ENCODE measurements at places on chromosomes 6 and 20.

DNA sequence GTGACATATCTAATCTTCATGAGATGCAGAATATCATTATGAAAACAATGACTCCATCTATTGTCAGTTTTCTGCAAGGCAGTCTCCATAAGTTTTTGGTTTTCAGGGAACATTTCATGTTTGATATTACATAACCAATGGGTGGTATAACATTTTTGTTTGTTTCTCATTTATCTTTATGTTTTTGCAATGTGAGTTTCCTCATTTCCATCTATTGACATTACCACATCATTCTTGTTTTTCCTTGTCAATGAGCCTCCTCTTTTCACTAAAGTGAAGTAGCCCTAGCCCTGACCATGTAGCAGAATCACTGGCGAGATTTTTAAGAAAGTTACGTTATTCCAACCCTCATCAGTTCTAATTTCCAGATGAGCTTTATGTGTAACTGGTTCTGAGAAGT, 4.4 kb downstream of the EFHC1 start:
- DNase-seq = no peak

- DNase-seq = no peak
Measured at GRCh38 chr6:23394681-23395080, 731.3 kb upstream of the NRSN1 start.

GRCh38 chr20:63499338-63499969, 571 bp upstream of the EEF1A2 start:
- no peak for DNase-seq

- DNase-seq = peak; percentile 7
Measured at GRCh38 chr6:11653028-11653583, 115.6 kb downstream of the TMEM170B start.

GRCh38 chr20:23826541-23827021, at the start of gene CST2:
Gene CST2 (minus strand): TSS chr20:23826729. CDS start chr20:23826660, 69 bp downstream.
- no peak for DNase-seq

DNA sequence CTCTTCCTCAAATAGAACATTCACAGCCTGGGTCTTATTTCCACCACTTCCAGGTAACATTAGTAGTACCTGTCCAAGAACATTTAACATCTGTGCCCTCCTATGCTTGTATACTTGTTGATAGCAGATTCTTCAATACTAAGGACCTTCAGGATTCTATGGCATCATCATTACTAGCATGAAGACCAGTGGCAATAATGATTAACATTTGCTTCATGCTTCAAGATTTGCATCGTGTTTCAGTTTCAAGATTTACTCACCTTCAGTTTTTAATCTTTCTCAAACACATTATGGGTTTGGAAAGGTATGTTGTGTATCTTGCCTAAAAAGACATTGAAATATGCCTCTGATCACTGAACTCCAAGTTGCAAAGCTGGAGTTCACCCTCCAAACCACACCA, 412.8 kb upstream of the NRSN1 start:
- DNase-seq = no peak

DNA sequence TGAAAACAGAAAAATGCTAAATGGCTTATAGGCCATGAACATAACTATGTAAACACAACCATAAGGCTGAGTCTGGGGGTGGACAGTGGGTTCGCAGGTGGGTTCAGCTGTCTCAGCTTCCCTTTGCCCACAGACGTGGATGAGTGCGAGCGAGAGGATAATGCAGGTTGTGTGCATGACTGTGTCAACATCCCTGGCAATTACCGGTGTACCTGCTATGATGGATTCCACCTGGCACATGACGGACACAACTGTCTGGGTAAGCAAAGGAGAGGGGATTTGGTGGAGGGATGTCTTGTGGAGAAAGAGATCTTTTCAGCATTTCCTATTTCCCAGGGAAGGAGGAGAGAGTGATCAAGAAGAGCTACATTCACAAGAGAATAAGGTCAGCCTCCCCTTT, 14.7 kb downstream of the SCUBE3 start:
- no peak for DNase-seq

DNA sequence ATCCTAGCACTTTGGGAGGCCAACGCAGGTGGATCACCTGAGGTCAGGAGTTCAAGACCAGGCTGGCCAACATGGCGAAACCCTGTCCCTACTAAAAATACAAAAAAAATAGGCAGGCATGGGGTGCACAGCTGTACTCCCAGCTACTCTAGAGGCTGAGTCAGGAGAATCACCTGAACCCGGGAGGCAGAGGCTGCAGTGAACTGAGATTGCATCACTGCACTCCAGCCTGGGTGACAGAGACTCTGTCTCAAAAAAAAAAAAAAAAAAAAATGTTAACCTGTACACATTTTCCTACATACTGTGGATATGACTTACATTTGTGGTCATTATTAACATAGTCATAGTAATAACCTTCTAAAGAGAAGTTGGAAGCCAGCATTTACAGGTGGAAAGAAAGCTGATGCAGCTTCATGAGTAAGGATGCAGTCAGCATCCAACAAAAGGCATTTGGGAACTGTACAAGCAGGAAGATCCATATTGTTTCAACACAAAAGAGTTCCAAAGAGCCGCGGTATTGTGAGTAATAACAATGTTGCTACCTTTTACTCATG, 186.2 kb downstream of the GPX5 start:
- no peak for DNase-seq

GRCh38 chr6:24078200-24078599, 47.8 kb upstream of the NRSN1 start:
- DNase-seq = no peak

DNA sequence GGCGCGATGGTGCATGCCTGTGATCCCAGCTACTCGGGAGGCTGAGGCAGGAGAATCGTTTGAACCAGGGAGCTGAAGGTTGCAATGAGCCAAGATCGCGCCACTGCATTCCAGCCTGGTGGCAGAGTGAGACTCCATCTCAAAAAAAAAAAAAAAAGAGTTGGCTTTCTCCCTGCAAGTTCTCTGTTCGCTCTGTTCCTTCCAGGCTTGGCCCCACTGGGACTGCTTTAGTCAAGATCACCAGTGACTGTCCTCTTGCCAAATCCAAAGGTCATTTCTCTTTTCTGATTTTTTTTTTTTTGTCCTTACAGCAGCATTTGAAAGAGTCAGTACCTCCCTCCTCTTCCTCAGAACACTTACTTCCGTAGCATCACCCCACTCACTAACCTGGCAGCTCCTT, 10.8 kb upstream of the GNRH2 start:
- DNase-seq = no peak

DNA sequence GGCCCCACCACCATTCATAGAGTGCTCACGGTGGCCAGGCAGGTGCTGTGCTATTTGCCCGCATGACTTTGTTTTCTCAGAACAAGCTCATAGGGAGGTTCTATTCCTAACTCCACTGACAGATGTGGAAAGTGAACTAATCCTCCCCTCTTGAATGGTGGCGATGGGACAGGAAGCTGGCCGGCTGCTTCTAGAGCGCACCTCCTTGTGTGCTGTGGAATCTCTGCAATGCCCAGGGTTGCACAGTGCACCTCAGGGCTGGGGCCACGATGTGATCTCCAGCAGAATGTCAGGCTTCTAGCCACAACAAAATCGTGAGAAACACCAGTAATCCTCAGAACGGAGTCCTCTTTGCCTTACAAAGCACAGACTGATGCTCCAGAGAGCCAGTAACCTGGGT, 53.8 kb upstream of the SLC22A23 start:
- DNase-seq = no peak

DNA sequence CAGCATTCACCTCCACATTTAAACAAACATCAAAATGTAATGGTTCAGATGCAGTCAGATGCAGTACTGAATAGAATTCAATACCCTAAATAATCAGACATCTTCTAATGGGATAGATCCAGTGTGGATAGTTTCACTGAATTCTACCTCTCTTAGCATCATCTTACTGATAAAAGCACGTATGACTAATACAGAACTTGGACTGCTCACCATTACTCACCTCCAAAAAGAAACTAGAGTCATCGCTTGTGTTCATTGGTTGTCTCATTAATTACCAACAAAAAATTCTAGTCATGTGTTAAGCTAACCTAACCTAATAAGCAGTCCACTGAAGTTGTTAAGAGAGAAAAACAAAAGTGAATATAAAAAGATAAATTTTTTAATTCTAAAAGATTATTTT, 165.9 kb upstream of the IRAK1BP1 start:
- no peak for DNase-seq

- no peak for DNase-seq
Measured at GRCh38 chr20:6524305-6524704, 243.2 kb upstream of the BMP2 start.

DNA sequence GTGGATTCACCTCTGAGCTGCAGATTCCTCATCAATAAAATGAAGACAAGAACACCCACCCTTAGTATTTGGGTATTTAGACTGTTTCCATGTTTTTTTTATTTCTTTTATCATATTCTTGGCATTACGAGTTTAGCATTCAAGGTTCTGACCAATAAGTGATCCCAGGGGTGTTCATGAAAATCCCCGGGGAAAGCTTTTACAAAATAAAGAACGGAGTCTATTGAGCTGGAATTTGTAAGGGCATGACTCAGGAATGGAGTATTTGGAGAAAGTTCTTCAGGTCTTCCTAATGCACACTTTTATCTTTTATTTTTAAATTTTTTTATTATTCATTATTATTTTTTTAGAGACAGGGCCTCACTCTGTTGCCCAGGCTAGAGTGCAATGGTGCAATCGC, 19.4 kb upstream of the TOX2 start:
- no peak for DNase-seq

DNA sequence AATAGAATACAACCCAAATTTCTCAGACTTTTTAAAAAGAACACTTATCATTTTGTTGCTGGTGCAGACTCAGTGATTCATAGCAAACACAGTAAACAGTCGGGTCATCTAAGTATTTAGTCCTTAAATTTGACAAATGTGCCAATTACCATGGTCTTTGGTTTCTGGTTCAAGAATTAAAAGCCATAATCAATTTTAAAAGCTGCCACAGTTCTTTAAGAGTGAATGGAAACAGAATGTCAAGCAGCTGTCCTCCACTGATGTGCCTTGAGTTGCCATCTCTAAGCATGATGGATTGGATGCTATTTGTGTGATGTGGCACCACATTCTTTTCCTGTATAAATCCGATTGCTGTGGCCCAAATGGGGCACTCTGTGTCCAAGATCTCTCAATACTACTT, 67.2 kb upstream of the MLIP start:
- DNase-seq = no peak

DNA sequence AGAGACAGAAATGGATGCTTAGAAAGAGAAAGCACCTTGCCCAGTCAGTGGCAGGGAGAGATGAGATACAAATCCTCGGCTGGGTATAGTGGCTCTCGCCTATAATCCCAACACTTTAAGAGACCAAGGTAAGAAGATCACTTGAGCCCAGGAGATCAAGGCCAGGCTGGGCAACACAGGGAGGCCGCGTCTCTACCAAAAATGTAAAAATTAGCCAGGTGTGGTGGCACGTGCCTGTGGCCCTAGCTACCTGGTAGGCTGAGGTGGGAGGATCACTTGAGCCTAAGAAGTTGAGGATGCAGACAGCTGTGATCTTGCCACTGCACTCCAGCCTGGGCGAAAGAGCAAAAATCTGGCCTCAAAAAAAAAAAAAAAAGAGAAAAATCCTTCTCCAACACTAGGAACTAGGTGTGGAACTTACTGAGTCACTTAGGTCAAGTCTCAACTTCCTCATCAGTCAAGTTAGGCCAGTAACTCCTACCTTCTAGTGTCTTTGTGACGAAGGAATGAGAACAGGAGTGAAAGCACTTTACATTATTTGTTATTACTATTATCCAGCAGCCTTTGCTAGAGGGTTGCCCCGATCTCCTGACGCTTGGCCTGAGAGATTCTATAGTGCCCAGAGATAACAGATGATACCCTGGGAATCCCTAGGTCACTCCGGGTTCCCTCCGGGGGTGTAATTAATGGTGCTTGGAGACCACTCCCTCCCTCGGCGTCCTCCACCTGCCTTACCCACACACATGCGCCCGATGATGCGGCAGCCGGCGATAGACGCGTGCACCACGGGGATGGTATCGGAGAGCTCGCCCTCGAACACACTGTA, 918 bp downstream of the EIF6 start:
- DNase-seq = peak; percentile 24

DNA sequence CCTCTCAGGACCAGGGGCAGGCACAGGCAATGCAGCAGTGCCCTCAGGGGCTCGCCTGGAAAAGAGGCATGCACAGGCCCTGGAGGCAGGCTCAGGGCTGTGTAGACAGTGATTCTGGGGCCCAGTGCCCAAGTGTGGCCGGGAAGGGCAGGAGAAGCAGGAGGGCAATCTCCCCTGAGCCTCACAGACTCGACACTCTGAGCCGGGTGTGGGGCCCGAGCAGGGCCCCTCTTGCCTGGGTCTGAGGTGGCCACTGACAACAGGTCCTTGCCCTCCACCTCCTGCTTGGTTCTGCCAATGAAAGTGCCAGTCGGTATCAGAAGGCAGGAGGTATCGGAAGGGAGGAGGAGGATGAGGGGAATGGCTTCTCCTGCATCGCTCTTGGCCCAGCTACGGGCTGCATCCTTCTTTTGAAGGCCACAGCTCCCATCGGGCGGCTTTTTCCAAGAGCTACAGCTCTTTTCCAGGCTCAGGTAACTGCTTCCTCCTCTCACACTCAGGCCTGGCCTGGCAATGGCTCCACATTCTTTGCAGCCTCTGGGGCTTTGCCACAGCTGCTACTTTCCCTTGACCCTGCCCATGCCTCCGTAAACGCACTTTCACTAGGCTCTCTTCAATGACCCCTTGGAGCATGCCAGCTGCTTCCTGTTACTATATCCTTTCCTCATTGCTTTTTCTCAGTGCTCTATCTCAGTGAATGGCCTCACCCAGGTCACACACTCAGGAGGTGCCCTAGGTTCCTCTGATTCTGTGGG, 24.5 kb downstream of the GABRR2 start:
- DNase-seq = no peak

DNA sequence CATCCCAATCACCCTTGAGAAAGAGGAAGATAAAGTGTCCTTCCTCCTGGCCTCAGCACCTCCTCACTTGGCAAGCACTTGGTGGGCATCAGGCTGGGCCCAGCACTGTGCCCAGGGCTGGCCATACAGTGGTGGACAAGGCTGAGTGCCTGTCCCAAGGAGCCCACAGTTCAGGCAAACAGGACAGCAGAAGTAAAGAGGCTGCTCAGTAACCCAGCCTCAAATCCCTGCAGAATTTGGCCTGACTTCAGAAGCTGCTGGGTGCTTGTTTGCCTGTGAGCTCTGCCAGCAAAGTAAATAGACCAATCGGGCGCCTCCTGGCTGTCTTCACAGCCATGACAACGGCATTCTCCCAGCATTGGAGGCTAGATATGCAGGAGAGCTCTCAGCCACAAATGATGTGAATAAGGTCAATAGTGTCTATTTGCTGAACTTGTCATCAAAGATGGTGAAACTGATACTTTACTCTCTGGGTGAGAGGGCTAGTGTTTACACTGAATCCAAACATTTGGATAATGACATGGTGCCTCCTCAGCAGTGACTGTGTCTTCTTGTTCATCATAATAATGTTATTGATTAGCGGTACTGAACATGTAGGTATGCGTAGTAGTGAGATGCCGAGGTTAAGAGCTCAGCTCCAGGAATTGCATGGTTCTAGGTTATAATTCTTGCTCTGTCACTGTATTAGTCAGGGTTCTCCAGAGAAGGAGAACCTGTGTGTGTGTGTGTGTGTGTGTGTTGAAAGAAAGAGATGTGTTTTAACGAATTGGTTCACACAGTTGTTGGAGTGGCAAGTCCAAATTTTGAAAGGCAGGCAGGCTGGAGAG, 36.9 kb upstream of the FANCE start:
- DNase-seq = no peak

GRCh38 chr6:4521070-4521469, 255.1 kb upstream of the CDYL start:
- no peak for DNase-seq

GRCh38 chr6:36519352-36519751, 27.9 kb downstream of the STK38 start:
- DNase-seq = no peak

- DNase-seq = no peak
Measured at GRCh38 chr20:44406572-44407137, 51.2 kb downstream of the HNF4A start.
